Fibroblast of the aortic adventitia (primary cell): ENCODE measurements at places on chromosomes 12 and 14. TPM values are rescaled to one million over a fixed set of nuclear protein-coding genes. Genes with fewer than 3 reads are reported as not detected.

DNA sequence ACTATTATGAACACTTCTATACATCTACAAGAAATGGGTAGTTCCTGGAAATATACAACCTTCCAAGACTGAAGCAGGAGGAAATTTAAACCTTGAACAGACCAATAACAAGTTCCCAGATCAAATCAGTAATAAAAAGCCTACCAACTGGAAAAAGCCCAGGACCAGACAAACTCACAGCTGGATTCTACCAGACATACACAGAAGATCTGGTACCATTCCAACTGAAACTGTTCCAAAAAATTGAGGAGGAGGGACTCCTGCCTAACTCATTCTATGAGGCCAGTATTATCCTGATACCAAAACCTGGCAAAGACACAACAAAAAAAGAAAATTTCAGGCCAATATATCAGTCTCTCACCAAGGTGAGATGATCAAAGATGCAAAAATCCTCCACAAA, 189.4 kb downstream of the RPS29 start:
- no peak for DNase-seq

DNA sequence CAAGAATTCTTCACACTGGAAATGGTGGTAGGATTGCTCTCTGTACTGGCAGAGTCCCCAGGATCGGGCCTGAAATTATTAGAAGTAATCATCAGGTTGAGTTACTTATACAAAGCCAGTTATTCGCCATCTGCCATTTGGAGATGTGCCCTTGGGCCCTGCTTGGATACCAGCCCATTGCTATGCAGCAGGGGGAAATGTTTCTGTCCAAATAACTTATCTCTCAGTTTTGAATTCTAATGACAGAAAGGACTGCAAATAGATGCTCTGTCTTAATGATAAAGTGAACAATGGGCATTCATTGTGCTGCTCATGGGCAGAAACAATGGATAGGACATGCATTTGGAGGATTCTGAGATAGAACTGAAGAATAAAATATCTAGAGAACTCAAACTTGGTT, 139.1 kb upstream of the PELI2 start:
- DNase-seq: no peak

DNA sequence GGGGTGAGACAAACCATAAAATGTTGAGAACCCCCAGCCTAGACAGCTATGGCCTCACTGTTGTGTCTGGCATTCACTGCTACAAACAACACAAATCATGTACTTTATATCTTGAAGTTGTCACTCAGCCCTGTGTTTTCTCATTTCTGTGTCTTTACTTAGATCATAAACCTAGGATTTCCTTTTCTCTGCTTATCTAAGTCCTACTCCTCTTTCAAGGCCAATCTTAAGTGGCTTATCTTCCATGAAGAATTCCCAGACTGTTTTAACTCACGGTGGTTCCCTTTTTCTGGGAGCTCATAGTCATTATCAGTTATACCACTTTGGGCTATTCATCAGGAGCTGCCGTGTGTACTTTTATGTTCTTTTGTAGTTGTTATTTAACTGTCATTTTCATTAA, 42.1 kb downstream of the FLRT2 start:
- DNase-seq: no peak

DNA sequence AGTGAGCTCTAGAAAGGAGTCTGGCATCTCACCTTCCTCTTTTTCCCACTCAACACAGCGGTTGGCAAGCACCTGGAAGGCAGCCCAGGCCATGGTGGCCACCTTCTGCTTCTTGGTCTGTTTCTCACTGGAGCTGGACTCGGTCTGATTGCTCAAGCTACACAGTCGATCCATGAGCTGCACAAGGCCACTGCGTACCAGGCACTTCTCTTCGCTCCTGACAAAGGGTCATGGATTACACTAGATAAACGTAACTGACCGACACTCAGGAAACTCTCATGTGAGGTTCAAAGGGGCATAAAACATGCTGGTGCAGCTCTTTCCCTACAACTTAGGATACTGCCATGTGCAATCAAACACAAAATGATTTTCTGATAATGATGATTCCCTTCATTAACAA, 113.7 kb downstream of the TRAFD1 start:
- DNase-seq: no peak

DNA sequence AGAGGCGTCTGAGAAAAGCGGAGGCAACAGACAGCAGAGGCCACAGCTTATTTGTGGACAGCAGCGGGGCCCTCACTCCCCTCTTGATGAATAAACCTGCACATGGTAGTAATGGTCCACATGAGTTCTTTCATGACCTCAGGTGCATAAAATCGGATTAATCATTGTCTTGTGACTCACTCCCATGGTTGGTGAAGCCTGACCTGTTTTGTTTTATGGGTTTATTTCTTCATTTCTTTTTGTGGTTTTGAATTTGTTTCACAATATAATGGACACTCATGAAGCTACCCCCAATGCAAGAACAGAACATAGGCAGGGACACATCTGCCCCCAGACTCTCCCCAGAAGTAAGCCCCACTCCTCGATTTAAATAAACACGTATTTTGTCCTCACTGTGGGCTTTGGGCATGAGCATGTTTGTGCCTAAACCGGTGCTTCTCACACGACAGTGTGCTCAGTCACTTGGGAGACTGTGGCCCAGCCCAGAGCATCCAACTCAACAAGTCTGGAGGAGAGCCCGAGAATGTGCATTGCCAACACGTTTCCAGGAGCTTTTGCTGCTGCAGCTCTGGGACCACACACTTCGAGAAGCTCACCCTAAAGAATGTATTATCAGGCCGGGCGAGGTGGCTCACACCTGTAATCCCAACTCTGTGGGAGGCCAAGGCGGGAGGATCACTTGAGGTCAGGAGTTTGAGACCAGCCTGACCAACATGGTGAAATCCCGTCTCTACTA, 116.1 kb downstream of the SCARB1 start:
- peak; percentile 87 for DNase-seq

DNA sequence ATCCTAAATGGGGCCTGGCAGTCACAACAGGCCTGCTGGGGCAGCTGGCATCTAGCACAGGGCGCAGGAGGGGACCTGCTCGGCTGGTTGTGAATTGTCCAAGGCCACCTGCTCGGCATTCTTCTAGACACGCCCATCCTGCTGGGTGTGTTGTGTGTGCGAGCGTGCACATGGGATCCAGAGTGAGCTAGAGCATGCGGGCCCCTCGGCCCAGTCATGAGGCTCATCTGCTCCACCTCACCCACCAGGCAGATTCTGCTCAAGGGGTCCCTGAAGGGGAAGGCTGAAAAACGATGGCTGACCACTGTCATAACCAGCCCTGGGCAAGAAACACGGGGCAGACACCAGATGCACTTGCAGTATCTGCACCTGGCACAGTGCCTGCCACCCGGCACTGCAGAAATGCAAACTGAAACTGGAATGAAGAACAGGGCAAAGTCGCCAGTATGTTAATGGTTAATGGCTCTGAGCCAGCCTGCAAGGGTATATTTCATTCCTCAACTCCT, 31.8 kb downstream of the MAX start:
- no peak for DNase-seq

DNA sequence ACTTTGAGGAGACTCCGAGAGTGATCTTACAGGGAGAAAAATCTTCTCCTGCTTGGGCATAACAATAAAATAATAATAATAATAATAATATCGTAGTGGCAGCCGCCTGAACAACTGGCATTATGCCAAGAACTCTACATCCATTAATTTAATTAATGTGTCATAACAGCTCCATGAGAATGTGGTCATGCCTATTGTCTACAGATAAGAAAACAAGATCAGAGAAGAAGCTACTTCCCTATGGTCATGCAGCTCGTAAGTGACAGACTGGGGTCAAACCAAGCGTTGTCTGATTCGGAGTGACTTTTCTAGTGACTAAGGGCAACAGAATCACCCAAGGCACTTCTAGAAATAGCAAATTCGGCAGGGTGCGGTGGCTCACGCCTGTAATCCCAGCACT, 11.7 kb downstream of the PROX2 start:
- no peak for DNase-seq

DNA sequence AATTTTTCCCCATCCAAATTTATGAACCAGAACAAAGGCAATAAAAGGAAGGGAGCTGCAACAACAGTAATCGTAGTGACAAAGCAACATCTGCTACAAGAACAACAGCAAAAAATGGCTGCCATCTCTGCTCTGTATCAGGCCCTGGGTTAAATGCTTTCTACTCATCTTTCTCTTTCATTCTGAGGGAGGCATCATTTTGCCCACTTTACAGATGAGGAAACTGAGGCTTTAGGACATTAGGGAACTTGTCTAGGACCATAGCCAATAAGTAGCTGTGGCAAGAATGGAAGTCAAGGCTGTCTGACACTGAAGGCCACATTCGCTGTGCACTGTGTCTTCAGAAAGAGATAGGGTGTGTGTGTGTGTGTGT, 192.4 kb upstream of the NUDT4 start:
- no peak for DNase-seq

DNA sequence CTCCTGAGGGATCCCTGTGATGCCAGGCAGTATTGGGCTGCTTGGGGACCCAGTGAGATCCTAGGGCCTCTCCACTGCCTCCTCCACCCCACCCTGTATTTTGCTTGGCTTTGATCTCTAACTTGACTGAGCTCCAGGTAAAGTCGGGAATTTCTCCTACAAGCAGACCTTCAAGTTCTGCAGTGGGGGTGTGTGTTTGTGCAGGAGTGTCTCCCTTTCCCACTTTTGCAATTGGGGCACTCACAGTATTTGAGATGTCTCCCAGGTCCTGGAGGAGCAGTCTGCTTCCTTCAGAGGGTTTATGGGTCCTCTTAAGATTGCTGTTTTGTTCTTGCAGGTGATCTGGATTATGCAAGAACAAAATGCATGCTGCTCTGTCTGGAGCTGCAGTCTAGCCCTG, 68.9 kb downstream of the ALG10B start:
- DNase-seq: no peak

Gene TMEM119
- total RNA-seq: 58.4 and 164 TPM in 2 replicates

Gene CLEC1A
- total RNA-seq: 0.16 TPM in 1 of 2 replicates, not detected in the other

Gene ANKS1B
- 1.5 and 47.0 TPM in 2 replicates for total RNA-seq

Gene CACNA2D4
- 0.08 and 0.27 TPM in 2 replicates for total RNA-seq

Gene MMP19
- total RNA-seq: 9.7 and 11.1 TPM in 2 replicates

Gene KRT86
- not detected in 2 replicates for total RNA-seq

Gene UTP20
- 25.7 and 36.1 TPM in 2 replicates for total RNA-seq
